ENCODE measurements at places on chromosomes 2 and 18.

DNA sequence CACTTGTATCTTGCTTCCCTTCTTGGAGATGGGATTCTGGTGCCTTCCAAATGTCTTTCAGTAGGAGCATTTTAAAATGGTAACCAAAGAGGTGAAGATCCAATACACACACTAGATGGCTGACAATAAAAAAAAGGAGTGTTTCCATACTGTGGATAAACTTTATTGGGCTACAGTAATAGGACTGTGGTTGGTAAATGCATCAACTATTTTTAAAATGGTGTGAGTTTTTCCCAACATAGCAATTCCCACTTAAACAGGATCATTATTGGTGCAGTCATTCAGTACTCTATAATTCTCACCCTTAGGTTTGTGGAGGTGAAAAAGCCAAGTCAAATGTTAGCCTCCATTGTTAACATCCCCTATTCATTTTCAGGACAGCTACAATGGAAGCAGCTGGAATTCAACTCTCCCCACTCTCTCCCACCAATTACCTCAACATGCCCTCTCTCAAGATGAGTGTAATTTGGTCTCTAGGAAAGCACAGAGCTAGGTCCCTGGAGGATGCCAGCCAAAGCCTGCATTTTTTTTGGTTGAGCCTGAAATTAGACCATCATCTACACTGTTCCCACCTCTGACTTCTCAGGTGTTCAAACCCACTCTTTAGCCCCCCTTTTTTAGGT, 273.3 kb downstream of the TCF4 start:
- no peak for DNase-seq

- DNase-seq, result no peak
Observed at GRCh38 chr18:45363196-45363595, 252.1 kb upstream of the SLC14A2 start.

DNA sequence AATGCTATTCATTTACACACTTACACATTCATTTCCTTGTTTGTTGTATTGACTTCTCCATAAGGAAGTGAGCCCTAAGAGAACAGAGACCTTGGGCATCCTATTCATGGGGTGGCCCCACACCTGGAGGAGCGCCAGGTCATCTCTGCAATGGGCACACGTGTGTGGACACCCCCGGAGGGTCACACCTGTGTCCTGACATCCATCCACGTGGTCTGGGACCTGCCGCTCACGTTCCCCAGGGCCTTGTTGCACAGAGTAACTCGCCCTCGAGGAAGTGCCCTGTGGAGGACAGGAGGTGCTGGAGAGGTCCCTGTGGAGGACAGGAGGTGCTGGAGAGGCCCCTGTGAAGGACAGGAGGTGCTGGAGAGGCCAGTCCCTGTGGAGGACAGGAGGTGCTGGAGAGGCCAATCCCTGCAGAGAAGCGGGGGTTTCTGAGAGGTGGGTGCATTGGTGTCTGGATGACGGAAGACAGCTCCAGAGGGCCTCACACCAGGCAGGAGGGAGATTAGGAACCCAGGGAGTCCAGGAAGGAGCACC, 73.2 kb upstream of the GPC1 start:
- DNase-seq, result no peak

- DNase-seq, result no peak
Observed at GRCh38 chr2:110957293-110957692, 163.4 kb upstream of the BCL2L11 start.

DNA sequence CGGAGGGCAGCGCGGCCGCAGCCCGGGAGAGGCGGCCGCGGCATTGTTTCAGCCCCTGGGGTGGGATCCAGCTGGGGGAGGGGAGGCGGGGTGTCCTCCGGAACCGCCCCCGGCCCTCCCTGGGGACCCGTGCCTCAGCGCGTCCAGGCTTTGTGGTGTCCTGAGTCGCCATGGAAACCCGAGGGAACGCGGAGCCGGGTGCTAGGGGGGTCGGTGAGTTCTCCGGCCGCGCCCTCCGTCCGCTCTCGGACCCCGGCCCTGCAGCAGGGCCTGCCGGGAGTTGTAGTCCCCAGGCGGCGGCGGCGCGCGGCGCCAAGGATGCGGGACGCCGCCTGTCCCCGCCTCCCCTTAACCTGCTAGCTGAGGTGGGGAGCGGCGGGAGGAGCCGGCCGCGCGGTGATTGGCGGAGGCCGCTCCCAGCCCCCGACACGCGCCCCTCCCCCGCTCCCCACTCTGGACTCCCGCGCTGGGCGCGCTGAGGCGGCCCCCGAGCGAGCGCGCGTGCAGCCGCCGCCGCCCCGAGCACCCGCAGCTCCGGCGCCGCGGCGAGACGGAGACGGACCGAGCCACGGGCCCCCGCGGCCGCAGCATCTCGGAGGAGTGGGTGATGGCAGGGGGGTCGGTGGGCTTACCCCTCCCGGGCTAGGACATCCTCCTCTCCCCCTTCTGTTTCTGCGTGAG, at the start of gene DPYSL5:
Gene DPYSL5, plus strand, starts transcription at position 478 of the 681 bp plus-strand sequence. CDS start 50,368 bp downstream, outside the sequence.
- DNase-seq, result peak; percentile 28

GRCh38 chr2:210544831-210545230, 11.6 kb upstream of the CPS1 start:
- DNase-seq, result no peak

DNA sequence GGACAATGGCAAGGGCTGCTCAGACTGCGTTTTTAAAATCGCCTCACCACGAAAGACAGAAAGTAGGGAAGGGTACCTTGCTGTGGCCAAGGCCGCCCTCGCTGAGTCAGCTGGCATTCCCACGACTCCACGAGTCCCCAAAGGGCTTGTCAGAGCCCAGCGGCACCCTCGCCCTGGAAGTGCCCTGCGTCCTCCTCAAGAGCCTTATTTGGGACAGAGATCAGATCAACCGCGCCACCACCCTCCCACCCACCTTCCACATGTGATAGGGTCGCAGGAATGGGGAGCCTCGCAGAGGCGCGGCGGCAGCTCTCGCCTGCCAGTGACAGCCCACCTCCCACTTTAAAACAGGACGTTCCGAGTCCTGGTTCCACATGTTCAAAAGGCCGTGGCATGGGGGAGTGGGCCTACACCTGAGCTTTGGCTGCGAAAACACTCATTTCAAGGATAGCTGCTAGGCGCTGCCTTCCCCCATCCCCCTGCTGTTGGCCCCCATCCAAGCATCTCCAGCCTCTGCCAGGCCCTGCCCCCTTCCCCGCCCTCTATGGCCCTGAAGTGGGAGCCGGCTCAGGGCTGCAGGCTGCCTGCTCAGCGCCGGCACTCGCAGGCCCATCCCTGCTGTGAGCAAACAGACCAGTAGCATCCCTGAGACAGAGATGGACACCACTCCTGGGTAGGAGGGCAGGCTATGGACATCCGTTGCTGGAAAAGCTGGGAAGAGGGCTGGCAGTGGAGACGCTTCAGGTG, 38.1 kb upstream of the ARHGEF4 start:
- DNase-seq, result no peak

GRCh38 chr18:76684265-76684664, 138.1 kb upstream of the ZNF236 start:
- no peak for DNase-seq

GRCh38 chr2:647003-647560, 30.1 kb downstream of the TMEM18 start:
- no peak for DNase-seq

DNA sequence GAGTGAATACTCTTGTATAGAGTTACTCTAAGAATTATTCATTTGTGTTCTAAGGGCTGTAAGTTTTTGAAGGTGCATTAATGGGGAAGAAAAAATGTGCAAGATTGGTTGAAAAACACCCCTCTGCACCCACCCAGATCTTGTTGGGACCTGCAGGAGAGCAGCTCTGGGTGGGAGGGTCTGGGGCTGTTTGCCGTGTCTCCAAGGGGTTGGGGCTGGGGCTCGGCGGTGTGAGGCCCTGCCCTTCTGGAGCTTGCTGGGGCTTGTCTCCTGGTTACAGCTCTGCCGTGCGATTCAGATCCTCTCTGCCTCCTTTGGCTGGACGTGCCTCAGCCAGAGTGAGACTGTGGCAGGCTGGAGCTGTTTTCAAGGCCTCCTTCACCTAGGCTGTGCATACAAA, 26.1 kb downstream of the IGFBP2 start:
- no peak for DNase-seq

GRCh38 chr2:228063558-228063957, 117.9 kb downstream of the SPHKAP start:
- DNase-seq, result no peak

DNA sequence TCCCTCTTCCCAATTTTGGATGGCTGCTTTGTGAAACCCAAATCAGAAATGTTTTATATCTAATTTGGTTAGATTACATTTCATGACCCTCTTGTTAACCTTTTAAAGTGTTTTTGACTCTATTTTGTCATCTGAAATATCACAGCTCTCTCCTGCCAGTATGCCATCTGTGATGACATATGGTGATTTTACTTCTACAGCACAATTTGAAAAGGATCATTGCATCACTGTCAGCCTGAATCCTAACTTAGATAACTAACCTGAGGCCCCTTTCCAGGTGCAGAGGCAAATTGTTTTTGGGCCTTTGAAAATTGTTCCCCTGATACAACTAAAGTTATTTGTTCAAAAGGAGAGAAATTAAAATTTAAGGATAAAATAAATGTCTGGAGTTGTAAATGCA, 1023.4 kb upstream of the LRRTM1 start:
- no peak for DNase-seq

- no peak for DNase-seq
Observed at GRCh38 chr2:52570716-52571115, 1196.9 kb upstream of the CHAC2 start.

DNA sequence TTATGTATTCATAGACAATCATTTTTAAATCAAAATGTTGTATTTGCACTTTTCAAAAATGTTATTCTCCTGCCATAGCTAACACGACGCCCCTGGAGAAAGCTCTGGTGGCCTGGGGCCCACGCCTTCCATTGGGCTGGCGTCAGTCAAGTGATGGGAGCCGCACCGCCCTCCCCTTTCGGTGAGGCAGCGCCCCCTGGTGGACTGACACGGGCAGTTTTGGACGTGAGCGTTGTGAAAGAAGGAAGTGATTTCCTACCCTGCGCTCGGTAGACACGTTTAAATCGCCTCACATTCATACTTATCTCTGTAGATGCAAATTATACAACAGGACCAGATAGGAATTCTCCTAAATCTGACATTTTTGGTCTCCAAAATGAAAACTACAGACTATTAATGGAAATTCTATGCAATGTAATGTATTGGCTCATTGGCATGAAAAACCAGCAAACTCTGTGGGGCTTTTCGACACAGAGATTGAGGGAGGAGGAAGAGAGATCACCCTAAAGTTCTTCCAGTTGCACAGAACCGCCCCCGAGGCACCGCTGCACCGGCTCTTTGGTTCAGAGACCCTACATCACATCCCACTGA, 326.2 kb upstream of the SOX11 start:
- peak; percentile 26 for DNase-seq

DNA sequence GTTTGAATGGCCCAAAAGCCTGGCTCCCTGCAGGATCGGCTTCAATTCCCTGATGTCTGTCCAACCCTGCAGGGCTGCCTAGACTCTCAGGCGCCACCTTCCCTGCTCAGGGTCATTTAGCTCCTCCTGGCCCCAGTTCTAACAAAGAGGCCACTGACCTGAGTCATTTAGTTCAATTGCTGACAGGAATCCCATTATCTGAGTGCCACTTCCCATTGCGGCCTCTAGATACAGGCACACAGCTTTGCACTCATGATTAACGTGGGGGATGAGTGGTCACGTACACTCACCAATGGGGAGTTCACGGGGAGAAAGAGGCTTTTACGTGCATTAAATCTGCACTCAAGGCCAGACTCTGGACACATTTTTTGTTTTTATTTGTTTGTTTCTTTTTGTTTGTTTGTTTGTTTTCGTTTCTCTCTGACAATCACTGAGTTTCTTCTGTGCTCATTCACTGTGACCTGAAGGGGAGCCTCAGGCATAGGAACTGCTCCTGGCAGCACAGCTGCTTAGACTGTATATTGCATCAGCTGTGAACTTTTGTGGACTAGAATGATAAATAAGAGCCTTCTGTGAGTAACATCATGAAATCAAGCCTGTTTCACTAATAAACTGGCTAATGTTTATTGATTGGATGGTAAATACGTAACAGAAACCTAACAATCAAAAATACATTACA, 118.9 kb upstream of the CTNNA2 start:
- DNase-seq, result no peak

- no peak for DNase-seq
Observed at GRCh38 chr18:58866773-58867150, 2.1 kb downstream of the ZNF532 start.

GRCh38 chr18:50970006-50970405, 2.2 kb downstream of the ELAC1 start:
- no peak for DNase-seq

GRCh38 chr2:42942214-42942989, 150.0 kb upstream of the HAAO start:
- DNase-seq, result no peak

GRCh38 chr2:37167636-37168180, 10.9 kb upstream of the EIF2AK2 start:
- DNase-seq, result no peak

- DNase-seq, result no peak
Observed at GRCh38 chr2:144704709-144705095, 184.8 kb upstream of the ZEB2 start.

DNA sequence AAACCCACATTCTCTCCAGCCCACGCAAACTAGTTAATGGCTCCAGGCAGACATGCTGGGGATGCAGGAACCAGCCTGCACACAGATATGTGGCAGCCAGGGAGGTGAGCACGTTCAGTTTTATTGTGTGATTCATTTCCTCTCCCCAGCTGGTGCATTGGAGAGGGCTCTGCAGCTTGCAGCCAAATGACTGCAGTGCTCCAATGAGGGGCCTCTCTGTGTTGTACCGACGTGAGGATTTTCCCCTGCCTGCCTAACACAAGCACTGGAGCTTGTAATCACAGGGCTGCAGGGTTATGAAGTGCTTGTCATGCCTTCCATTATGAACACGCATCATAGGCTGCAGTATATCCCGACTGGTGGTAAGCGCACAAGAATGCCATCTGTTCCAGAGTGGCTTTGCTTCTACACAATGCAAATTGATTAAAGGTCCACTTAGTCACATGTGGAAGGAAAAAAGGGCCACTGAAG, 92.3 kb upstream of the THUMPD2 start:
- no peak for DNase-seq

Measured in memory B cell (primary cell).